8988T (cell line): ENCODE measurements at places on chromosomes 3 and 15.

GRCh38 chr3:123728014-123728413 lies 143.2 kb upstream of the HACD2 start:
- DNase-seq, result no peak

- DNase-seq, result peak; percentile 35
Measured at GRCh38 chr3:24156466-24156865, 211.4 kb downstream of the NR1D2 start.

DNA sequence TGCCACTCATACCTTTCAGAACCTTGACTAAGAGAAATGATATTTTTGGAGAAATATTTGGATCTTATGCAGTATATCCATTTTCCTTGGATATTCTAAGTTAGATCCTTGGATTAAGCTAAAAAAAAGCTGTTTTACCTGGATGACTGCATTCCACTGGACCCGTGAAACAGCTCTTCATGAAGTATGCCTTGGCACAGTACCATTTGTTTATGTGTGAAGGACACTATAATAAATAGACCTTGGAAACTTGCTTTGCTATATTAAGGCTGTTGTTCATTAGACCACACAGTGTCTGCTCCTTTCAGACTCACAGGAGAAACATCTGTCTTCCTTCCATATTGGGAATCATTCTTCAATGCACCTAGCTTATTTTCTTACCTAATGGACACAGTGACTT lies 651.0 kb upstream of the TGFBR2 start:
- DNase-seq, result no peak

GRCh38 chr15:35646790-35647189 lies 100.8 kb upstream of the DPH6 start:
- DNase-seq, result no peak

- no peak for DNase-seq
Measured at GRCh38 chr3:107798381-107798780, 275.6 kb downstream of the BBX start.

- DNase-seq, result no peak
Measured at GRCh38 chr3:53880396-53881345, 1.3 kb downstream of the ACTR8 start.

- DNase-seq, result no peak
Measured at GRCh38 chr3:127454051-127454450, 136.5 kb downstream of the TPRA1 start.

GRCh38 chr15:100832149-100832942 lies 47.3 kb upstream of the ALDH1A3 start:
- DNase-seq, result no peak

- no peak for DNase-seq
Measured at GRCh38 chr3:120742849-120743365, 363 bp downstream of the GTF2E1 start.

DNA sequence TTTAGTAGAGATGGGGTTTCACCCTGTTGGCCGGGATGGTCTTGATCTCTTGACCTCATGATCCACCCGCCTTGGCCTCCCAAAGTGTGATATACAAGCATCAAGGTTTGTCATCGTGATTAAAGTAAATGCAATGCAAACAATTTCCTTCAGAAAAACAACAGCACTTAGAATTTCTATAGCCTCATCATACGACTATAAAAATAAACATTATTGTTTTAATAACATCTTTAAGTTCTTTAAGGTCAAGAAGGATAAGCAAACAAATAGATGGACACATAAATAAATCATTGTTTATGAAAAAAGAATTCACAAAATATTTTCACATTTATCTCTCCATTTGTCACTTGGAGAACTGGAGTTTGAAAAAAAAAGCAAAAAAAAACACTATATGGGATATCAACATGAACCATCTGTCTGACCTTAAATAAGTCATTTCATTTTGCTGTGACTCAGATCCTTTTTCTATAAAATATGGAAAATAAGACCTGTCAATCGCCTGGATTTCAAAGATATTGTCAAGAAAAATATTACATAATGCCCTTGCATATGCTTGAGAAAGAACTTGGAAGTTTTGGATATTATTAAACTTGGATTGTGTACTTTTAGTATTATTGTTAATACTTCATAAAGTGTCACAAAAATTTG lies 642.0 kb upstream of the KCNMB2 start:
- DNase-seq, result no peak

GRCh38 chr15:42141795-42142667 lies 14.4 kb downstream of the PLA2G4F start:
- no peak for DNase-seq

DNA sequence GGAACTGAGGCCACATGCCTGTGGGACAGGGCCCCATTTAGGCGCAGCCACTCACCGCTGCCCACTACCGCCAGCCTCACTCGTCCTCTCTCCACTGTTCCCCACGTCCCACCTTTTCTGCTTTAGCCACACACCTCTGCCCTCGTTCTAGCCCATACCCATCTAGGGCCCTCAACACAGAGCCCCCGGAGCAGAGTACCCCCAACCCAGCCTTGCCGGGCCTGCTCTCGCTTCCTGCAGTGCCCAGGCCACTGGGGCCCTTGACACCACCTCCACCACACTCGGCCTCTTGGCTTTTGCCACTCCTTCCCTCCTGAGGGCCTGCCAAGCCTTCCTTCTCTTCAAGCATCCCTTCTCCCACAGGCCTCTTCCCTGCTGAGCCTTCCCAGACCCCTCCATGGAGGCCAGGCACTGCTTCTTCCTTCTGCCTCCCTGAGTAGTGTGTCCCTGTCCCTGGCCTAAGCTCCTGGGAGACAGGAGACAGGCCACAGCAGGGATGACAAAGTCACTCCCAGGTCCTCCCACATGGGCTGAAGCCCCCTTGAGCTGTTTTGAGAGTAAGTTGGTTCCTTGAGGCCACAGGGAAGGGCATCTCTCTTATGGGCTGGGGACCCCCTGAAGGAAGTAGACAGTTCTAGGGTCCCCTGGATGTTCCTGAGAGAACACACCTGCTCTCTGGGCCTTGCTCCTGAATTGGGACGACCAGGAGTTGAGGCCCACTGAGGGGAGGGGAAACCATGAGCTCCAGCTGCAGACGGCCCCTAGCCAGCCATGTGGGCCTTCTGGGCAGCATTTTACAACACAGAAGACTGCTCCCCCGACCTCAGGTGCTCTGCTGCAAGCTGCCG lies 4.4 kb downstream of the PRSS50 start:
- no peak for DNase-seq

- no peak for DNase-seq
Measured at GRCh38 chr3:67832817-67833216, 178.4 kb upstream of the SUCLG2 start.

DNA sequence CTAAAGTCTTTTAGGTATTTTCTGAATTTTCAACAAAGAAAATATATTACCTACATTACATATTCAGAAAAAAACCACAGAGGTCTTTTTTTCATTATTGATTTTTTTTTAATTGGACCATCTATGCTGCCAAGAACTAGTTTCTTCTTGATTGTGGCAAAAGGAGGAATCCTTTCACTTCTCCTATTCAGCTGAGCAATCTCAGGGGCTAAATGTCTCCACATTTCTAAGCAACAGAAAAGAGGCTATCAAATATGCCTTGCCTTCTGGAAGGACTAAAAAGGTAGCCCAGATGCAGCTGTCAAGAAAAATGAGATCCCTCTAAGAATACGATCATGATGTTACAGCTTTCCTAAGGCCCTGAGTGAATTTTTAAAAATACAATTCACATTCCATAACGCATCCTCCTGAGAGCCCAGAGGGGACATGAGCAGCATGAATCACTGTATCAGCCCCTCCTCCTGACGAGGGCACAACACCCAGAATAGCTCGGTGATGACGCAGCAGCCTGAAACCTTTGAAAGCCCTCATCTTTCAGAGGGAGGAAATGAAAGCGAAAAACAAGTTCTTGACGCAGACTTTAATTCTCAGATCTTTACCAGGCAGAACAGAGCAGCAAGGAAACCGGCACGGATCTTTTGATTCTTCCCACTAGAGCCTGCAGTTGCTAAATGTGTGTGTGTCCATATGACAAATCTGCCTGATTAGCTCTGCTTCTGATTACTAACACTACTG lies 24.6 kb downstream of the RUBCN start:
- no peak for DNase-seq

GRCh38 chr3:124483915-124484470 lies 246.3 kb upstream of the UMPS start:
- DNase-seq, result no peak

- no peak for DNase-seq
Measured at GRCh38 chr3:11610700-11611275, 32.9 kb downstream of the VGLL4 start.

GRCh38 chr3:7812490-7812889 lies 689.1 kb upstream of the LMCD1 start:
- DNase-seq, result no peak

- no peak for DNase-seq
Measured at GRCh38 chr3:76700323-76700722, 339.6 kb upstream of the ROBO2 start.
